ENCODE measurements at places on chromosomes 3 and 15. TPM values are rescaled to one million over a fixed set of nuclear protein-coding genes. Genes with fewer than 3 reads are reported as not detected.

The ENTPD3 gene
- 0.46 TPM for total RNA-seq

The CPLX3 gene
- not detected for total RNA-seq

The PIGZ gene
- total RNA-seq, result 0.73 TPM

- no peak overlapping the region for H3K4me3 ChIP-seq
- no peak overlapping the region for H3K27ac ChIP-seq
- H3K36me3 ChIP-seq, result no peaks in the 10 kb centered on the region
- no peaks in the 10 kb centered on the region for H3K27me3 ChIP-seq
- peaks cover 6% of the 10 kb centered on the region for H3K4me1 ChIP-seq
- DNase-seq, result no peak
Observed at GRCh38 chr15:49814709-49815108, 193.9 kb downstream of the DTWD1 start.

GRCh38 chr3:89107461-89108290 lies at the start of gene EPHA3:
TSS of gene EPHA3 (plus strand) at chr3:89107621. CDS start at chr3:89107749, 128 bp downstream.
- peak within 1 kb of the TSS; percentile 25 for H3K4me3 ChIP-seq
- DNase-seq, result peak; percentile 55
- H3K4me1 ChIP-seq, result no peaks in the 10 kb centered on the region
- no peaks in the 10 kb centered on the region for H3K27me3 ChIP-seq

The CHRNB4 gene
- not detected for total RNA-seq

DNA sequence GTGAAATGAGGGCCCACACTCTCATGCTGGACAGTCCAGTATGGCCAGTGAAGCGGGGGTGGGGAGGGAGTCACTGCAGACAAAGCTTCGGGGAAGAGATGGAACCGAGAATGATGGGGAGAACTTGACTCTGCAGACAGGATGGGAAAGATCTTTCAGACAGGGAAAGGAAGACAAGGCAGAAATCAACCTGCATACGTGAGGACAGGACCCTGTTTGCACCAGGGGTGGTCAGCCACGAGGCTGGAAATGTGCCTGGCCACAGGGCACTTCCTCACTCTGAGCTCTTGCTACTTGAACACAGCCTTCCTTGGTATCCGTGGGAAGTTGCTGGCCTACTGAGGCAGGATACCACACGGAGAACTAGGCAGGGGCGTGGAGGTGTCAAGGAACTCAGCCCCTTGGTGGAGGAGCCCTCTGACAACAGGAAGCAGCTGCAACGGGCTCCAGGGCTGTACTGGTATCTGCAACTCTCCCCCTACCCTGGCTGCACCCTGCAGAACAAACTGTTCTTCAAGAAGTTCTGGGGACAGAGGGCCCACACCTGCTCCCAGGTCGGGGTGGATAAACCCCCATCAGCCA lies 9.3 kb upstream of the SRP14 start:
- no peak overlapping the region for H3K27ac ChIP-seq
- H3K4me1 ChIP-seq, result peaks cover 19% of the 10 kb centered on the region
- DNase-seq, result no peak

DNA sequence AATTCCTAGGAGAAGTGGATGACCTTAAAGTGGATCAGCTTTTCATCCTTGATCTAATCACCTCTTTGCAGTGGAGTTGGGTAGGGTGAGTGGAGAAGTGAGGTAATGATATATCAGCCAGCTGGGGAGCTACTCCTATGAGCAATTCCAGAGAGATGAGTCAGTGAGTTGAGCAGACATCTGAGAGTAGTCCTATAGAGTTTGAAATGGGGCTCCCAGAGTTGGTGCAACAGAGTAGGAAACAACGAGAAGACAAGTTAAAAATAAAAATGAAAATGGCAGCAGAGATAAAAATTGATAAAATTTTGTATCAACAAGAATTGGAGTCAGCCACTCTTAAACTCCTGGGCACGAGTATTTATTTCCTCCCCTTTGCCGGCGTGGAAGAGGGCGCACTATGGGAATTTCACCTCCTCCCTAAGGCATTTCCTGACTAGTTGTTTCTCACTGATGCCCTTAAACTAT lies 150.8 kb upstream of the DPH6 start:
- no peak overlapping the region for H3K27ac ChIP-seq
- H3K27me3 ChIP-seq, result no peaks in the 10 kb centered on the region
- no peak for DNase-seq
- peaks cover 12% of the 10 kb centered on the region for H3K4me1 ChIP-seq
- no peak overlapping the region for H3K4me3 ChIP-seq
